NCI-H345 (cell line): ENCODE measurements at places on chromosomes 6 and 20.

DNA sequence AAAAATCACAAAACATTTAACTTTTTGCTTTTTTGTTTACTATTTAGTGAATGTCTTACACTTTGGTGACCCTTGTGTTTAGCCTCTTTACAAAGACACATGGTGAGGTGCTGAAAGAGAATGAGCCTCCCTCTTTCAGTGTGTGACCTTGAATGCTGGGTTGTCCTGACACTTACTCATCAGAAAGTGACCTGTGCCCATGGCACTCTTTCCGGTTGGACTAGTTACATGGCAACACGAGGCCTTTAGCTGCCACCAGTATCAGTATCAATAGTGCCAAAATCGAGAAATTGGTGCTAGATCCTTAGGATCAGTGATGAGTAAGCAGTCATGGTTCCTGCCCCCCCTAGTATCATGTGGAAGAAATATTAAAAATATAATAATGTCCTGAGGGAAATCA is 1.7 kb upstream of the RPL7L1 start:
- no peak for DNase-seq

DNA sequence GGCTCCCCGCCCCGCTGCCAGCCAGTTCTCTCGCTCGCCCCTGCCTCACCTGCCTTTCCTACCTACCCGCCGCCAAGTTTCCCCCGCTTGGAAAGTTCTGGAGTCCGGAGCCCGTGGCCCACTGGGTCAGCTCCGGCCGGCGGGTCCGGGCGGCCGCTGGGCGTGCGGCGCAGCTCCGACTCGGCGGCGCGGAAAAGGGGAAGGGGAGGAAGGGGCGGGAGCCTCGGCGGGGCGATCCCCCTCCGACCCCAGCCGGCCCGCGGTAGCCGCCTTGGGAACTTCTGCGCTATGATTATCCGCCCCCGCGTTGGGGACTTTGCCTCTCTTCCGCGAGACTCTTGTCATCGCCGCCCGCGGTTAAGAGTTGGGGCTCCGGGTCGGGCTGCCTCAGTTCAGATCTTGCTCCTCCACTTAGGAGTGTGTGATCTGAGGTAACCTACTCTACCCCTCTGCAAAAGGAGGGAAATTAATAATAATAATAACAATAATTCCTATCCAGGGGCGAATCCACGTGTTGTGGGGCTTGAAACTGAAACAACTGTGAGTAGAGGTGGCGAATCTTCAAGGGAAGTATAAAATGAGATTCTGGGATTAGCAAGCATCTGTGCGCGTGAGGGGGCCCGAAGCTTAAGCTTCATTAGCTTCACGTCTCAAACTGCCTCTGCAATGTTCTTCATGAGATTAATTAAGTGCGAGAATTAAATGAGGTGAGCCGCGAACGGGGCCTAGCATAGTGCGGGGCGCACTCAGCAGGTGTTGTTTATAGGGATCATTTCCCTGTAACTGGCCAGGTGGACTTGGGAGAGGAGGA is 30.8 kb downstream of the SF3B5 start:
- peak; percentile 23 for DNase-seq

DNA sequence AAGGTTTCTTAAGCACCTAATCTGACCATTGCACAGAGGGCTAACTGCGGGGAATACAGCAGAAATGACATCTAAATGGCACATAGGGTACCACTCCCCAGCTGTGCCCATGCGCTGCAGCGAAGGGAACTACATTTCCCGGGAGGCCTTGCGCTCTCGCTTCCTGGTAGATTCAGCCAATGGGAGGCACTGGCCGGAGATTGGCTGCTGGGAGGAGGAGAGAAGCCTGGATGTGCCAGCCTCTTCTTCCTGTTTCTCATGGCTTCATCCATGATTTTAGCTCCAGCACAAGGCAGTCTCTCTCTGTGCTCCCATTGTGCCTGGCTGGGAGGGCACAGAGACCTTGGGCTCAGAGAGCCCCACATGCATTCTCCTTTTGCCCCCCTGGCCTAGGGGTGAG is 101.7 kb upstream of the FOXA2 start:
- DNase-seq = peak; percentile 14

DNA sequence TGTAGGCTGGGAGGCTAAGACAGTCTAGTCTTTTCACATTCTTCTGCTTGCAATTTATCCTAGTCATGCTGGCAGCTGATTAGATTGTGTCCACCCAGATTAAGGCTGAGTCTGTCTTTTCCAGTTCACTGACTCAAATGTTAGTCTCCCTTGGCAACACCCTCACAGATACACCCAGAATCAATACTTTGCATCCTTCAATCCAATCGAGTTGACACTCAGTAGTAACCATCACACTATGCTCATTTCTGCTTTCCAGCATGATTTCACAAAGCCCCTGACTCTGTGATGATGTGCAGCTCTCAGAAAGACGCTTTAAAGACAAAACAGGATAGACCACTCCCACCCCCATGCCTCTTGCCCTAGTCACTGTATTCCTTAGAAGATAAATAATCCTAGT is 693.0 kb downstream of the HTR1B start:
- DNase-seq = no peak

DNA sequence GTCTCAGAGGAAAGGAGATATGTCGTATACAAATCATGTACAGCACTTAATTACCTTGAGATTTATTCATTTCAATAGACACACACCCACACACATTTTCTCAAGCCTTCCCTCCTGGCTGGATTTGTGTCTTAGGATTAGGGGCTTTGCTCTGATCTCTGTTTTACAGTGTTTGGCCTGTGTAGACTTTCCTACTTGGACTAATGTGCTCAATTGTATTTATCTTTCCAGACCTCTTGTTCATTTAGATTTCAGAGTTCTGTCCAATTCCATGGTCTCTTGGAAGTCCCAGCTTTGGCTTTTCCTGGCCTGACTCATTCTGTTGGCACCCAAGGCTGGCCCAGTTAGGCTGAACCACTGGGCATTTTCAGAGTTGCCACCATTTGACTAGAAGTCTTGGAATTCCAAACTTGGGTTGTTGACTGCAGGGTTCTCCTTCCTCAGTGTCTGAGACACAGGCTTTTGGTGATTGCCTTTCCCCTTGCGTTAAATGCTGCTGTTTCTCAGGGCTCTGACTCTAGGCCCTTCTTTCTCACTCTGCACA is 8.9 kb upstream of the RFPL4B start:
- no peak for DNase-seq

- DNase-seq = no peak
These were observed 235.5 kb upstream of the KCNQ5 start for GRCh38 chr6:72386324-72386723.

GRCh38 chr6:43710576-43710975 is 23.0 kb upstream of the MRPS18A start:
- DNase-seq = no peak

- DNase-seq = no peak
These were observed 54.6 kb downstream of the LYRM4 start for GRCh38 chr6:5205877-5206850.

GRCh38 chr6:118780668-118781067 is 113.3 kb upstream of the ASF1A start:
- no peak for DNase-seq

DNA sequence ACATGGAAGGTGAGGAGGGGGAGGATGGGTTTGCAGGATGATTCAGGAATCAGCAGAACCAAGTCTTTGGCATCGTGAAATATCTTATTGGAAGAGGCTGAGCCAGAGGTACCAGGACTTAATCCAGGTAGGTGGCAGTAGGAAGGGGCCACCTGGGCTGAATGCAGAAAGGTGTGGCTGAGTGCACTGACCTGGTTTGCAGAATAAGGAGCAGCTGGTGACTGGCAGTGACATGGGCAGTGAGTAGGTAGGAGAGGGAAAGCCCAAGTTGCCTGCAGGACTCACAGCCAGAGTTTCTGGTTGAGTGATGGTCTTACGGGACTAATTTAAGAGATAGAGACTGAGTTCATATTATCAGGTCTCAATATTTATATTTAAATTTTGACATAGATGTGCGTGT is 1.1 kb upstream of the PBOV1 start:
- no peak for DNase-seq
